ENCODE measurements at places on chromosomes 4 and X. TPM values are rescaled to one million over a fixed set of nuclear protein-coding genes. Genes with fewer than 3 reads are reported as not detected.

The GLOD5 gene
- 1.7 TPM for polyA plus RNA-seq

The NLGN4X gene
- 14.7 TPM for polyA plus RNA-seq

GRCh38 chr4:128061566-128062536 lies 739 bp downstream of the LARP1B start:
- peak; percentile 27 for DNase-seq

- DNase-seq, result no peak
Observed at GRCh38 chrX:5936438-5936837, 292.2 kb downstream of the NLGN4X start.

Data from right renal pelvis (tissue), 4 donors.